ENCODE measurements at places on chromosomes 6 and 20. TPM values are rescaled to one million over a fixed set of nuclear protein-coding genes. Genes with fewer than 3 reads are reported as not detected.
A peak's percentile ranks its signal among the peaks of the same experiment; 100 is the strongest.

- DNase-seq = no peak
Observed at GRCh38 chr6:124688369-124688768, 273.9 kb upstream of the RNF217 start.

DNA sequence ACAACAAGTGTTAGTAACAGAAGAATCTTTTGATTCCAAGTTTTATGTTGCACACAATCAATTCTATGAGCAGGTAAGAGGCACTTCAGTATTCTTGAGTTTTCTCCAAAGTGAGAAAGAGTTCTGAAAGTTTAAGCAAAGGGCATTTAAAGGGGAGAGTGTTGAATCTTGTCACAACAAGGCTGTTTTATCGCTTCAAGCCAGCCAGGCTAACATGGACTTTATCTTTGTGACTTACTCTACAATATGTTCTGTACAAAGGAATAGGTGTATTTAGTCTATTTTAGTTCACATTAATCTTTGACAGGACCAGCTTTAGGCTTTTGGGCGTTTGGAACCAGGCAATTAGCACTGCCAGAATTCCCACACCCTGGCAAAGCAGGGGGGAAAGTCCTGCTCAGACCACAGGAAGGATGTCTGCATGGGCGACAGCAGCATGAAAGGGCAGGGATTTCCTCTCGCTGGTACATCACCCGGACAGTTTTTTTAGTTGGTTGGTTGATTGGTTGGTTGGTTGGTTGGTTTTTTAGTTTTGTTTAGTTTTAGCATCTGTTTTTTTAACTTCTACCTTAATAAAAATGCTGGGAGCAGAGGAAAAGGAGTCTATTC lies 395.4 kb upstream of the SOX4 start:
- no peak for DNase-seq

DNA sequence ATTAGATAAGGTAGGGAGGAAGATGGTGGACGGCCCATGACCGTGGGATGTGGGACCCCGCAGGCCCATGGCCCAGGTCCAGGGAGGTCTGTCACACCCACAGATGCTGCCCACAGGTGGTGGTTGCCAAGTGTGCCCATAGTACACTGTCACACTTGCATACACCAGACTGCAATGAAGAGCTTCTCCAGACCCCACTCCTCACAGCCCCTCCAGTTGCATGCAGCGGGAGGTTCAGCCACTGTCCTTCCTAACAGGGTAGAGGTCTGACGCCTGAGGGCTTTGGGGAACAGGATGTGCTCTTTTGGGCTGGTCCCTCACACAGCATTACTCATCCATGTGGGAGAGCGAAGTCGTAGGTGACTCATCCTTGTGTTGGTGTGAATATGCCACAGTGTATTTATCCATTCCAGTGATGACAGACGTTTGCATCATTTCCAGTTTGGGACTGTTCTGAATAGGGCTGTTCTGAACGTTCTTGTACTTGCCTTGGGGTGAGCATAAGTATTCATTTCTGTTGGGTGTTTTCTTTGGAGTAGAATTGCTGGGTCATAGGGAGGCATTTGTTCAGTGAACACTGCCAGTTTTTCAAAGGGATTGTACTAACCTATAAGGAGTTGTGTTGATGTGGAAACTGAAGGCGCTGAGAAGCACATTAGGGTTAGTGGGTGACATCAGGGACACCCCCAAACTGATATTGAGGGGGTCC lies 10.1 kb upstream of the PYGB start:
- peak; percentile 12 for DNase-seq

DNA sequence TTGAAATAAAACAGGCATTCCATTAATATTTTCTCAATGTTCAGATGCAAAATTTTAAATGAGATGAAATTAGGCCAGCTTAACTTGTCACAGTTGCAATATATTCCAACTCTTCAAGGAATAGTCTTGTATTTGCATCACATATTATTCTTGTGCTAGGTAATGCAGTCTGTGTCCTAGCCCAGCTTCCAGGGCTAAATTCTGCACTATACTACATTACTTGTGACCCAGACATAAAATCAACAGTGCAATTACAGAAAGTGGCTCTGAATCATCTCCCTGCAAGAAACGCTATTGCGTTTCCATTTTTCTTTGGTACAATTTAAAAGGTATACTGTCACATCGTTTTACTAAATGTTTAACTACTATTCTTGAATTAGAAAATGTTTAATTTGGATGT lies 399.2 kb downstream of the TENT5A start:
- no peak for DNase-seq

DNA sequence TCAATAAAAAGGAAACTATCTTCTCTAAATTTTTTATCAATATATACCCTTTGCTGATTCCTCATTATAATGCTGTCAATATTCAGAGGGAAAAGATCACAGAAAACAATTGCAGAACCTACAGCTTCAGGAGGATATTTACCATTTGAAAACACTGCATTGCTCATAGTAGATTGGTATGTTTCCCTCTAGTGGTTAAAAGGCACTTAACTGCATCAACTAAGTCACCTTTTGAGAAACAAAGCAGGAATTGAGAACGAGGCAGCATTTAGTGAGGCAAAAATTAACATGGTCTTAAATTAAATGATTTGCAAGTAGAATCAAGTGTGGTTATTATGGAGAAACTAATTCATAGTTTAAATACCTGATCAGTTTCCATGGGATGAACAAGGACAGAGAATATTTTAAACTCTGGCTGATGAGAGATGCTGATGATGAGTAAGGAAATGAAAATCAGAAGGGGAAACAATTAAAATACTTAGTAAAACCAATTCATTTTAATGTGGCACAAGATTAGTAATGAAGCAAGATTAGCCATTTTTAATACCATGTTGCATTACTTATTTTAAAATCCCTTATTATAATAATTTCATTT lies 642.1 kb downstream of the EPHA7 start:
- DNase-seq = no peak

- no peak for DNase-seq
Observed at GRCh38 chr6:8525370-8525769, 90.0 kb upstream of the SLC35B3 start.

DNA sequence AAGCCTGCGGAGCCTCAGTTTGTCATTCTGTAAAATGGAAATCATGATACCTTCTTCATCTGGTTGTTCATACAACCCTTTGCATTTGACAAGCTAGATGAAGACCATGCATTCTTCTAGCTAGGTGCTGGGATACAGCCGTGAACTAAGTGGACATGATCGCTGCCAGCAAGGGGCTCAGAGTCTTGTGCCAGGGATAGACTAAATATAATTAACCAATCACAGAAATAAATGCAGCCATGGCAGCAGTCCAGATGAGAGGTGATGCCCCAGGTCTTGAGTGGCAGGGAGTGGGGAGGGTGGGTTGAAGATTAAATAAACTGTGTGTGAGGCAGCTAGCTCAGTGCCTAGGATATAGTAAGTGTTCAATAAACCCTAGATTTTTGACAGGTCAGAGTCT lies 19.3 kb downstream of the JPH2 start:
- no peak for DNase-seq

GRCh38 chr6:57127763-57128162 lies 37.8 kb downstream of the ZNF451 start:
- DNase-seq = no peak

DNA sequence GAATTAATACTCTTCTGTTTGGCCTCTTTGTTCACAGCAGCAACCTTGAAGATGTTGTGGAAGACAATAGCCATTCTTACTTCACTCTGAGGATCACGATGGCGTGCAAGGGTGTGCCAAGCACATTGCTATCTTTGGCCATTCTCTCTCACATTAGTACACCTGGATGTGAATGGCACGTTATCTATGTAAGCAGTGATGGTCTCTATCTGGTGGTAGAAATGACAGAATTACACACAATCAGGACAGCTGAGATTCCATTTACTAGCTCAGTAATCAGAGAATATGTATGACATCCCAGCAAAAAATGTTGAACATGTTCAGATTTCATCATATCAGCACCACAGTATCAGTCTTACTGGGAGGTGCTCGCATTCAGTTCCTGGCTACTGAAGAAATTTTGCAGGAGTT lies 116.2 kb downstream of the LCA5 start:
- no peak for DNase-seq

DNA sequence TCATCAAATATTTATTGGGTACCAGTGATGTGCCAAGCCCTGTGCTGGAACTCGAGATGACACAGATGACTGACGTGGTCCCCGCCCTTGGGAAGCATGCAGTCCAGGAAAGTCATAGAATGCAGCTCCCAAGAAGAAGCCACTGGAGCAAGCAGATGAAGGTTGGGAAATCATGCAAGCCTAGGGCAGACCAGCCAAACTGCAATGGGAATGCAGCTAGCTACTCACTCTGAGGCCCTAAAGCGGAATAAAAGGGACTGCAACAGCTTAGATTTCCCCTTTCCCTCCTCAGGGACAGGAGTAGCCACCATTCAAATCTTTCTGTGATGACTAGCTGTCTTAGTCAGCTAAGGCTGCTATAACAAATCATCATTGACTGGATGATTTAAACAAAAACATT lies 152.2 kb downstream of the MAFB start:
- no peak for DNase-seq

GRCh38 chr6:44470746-44471145 lies 83.2 kb downstream of the CDC5L start:
- no peak for DNase-seq

DNA sequence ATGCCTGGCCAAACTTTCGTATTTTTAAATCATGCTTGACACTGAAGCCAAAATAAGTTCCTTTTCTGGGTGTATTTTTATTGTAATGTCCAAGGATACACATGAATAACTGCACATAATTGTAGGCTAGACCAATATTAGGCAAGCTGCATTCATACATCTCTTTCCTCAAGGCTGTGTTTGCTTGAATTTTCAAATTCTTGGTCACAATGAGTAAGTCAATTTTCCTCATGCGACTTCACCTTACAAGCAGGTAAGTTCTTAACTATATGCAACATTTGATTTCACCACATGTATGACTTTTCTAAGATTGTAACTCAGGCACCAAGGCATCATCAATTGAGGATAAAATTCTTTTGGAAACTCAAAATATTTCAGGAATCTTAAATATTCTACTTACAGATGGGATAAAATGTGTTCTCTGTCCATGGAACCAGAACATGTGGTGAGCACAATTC lies 112.4 kb upstream of the ZNF217 start:
- no peak for DNase-seq

DNA sequence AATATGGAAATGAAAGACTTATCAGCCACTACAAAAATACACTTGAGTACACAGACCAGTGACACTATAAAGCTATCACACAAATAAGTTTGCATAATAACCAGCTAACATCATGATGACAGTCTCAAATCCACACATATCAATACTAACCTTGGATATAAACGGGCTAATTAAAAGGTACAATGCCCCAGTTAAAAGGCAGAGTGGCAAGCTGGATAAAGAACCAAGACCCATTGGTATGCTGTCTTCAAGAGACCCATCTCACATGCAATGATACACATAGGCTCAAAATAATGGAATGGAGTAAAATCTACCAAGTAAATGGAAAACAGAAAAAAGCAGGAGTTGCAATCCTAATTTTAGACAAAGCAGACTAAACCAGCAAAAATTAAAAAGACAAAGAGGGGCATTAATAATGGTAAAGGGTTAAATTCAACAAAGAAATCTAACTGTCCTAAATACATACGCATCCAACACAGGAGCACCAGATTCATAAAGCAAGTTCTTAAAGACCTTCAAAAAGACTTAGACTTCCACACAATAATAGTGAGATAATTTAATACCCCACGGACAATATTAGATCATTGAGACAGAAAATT lies 163.3 kb downstream of the CD24 start:
- DNase-seq = no peak

GRCh38 chr20:57848282-57848681 lies 138.5 kb upstream of the PMEPA1 start:
- DNase-seq = no peak

The HLA-DMA gene
- 4.7 TPM for total RNA-seq

The BHLHE23 gene
- total RNA-seq = not detected

The IRF4 gene
- 1.9 TPM for total RNA-seq

The TUBB2B gene
- total RNA-seq = 1.6 TPM

The SPATA25 gene
- total RNA-seq = not detected

The TSHZ2 gene
- 14.1 TPM for total RNA-seq

The MYLK2 gene
- total RNA-seq = not detected

The AVP gene
- not detected for total RNA-seq
